ENCODE measurements at places on chromosomes 12 and 14.

- no peak for DNase-seq
- H3K4me1 ChIP-seq, result peaks cover 15% of the 10 kb centered on the region
- H3K4me3 ChIP-seq, result no peak overlapping the region
- no peaks in the 10 kb centered on the region for H3K36me3 ChIP-seq
Measured at GRCh38 chr12:47721431-47721973, 3.8 kb downstream of the ENDOU start.

- H3K4me1 ChIP-seq, result peaks cover 12% of the 10 kb centered on the region
- no peak overlapping the region for H3K4me3 ChIP-seq
- no peak for DNase-seq
- no peak overlapping the region for H3K27ac ChIP-seq
Measured at GRCh38 chr12:24797901-24798300, 151.0 kb downstream of the BCAT1 start.

DNA sequence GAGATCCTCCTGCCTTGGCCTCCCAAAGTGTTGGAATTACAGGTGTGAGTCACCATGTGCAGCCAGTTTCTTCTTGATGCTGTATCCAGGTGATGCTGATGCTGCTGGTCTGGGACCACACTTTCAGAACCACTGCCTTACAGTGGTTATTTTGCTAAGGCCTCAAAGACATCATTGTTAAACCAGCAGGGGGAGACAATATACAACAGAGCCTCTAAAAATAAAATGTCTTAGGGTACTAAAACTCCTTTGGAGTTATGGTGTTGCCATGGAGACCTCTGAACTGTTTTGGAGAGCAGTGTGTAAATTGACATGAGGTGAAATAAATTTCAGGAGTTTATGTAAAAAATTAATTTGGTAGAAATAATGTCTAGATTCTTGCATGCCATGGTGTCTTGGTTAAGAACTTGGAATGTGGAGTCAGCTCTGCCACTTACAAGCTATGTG is 1.1 kb upstream of the ARG2 start:
- peaks cover 15% of the 10 kb centered on the region for H3K4me1 ChIP-seq
- H3K36me3 ChIP-seq, result no peaks in the 10 kb centered on the region
- DNase-seq, result peak; percentile 78
- no peak overlapping the region for H3K4me3 ChIP-seq
- peaks cover 4% of the 10 kb centered on the region for H3K27me3 ChIP-seq

DNA sequence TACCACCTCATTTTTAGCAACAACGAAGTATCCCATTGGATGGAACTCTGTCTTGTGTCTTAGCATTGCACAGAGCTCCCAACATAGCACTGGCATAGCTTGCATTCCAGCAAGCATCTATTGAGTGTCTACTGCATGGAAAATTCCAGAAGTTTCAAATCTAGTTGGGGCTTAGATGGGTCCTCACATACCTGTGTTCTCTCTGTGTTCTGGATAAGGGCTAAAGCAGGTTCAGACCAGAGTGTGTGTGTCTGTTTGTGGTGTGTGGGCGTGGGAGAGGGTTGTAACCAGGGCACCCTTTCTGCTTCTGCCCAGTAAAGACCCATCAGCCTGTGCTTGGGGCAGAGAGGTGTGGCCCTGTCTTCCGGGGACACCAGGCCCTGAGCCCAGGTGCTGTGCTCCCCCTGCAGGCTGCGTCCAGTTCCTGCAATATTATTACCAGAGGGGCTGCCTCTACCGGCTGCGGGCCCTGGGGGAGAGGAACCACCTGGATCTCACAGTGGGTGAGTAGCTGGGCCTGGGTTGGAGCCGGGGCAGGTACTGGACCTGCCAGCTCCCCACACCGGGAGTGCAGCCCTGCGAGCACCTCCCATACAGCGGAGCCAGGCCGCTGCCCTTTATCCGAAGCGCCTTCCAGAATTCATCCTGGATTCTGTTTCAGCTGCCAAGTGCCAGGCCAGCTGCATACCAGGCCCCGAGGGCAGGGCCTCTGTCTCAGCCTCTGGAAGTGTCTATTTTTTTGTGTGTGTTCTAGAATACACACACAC is 20.3 kb downstream of the RHOF start:
- peak; percentile 76 for DNase-seq
- no peak overlapping the region for H3K27ac ChIP-seq
- peaks cover 23% of the 10 kb centered on the region for H3K4me1 ChIP-seq
- no peaks in the 10 kb centered on the region for H3K36me3 ChIP-seq
- H3K4me3 ChIP-seq, result no peak overlapping the region

GRCh38 chr12:948238-948637 is 1.3 kb downstream of the RAD52 start:
- H3K27ac ChIP-seq, result no peak overlapping the region
- H3K4me1 ChIP-seq, result peaks cover 22% of the 10 kb centered on the region
- no peaks in the 10 kb centered on the region for H3K36me3 ChIP-seq
- no peak overlapping the region for H3K4me3 ChIP-seq
- no peaks in the 10 kb centered on the region for H3K27me3 ChIP-seq
- no peak for DNase-seq

GRCh38 chr12:110355073-110355472 is 48.4 kb downstream of the ANAPC7 start:
- H3K27me3 ChIP-seq, result no peaks in the 10 kb centered on the region
- H3K27ac ChIP-seq, result no peak overlapping the region
- peaks cover 3% of the 10 kb centered on the region for H3K4me1 ChIP-seq
- peak; percentile 22 for DNase-seq
- no peaks in the 10 kb centered on the region for H3K36me3 ChIP-seq

DNA sequence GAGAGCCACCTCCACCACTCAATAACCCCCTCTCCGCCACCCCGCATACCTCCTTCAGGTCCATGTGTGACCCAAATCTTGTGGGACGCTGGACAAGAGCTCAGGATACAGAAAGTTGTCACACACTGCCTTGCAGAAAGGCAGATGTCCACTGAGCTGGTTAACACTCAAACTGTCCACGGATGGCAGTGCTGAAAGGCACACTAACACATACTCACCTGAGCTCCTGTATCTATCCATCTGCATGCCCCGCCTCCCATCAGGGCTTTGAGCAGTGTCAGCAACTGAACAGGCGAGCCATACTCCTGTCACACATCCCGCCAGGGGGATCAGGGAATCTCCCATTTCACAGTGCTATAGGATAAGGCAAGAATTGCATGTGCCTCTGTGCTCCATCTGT is 642.0 kb downstream of the GALC start:
- H3K4me1 ChIP-seq, result no peaks in the 10 kb centered on the region
- no peaks in the 10 kb centered on the region for H3K36me3 ChIP-seq
- no peak overlapping the region for H3K4me3 ChIP-seq
- DNase-seq, result no peak
- no peaks in the 10 kb centered on the region for H3K27me3 ChIP-seq

DNA sequence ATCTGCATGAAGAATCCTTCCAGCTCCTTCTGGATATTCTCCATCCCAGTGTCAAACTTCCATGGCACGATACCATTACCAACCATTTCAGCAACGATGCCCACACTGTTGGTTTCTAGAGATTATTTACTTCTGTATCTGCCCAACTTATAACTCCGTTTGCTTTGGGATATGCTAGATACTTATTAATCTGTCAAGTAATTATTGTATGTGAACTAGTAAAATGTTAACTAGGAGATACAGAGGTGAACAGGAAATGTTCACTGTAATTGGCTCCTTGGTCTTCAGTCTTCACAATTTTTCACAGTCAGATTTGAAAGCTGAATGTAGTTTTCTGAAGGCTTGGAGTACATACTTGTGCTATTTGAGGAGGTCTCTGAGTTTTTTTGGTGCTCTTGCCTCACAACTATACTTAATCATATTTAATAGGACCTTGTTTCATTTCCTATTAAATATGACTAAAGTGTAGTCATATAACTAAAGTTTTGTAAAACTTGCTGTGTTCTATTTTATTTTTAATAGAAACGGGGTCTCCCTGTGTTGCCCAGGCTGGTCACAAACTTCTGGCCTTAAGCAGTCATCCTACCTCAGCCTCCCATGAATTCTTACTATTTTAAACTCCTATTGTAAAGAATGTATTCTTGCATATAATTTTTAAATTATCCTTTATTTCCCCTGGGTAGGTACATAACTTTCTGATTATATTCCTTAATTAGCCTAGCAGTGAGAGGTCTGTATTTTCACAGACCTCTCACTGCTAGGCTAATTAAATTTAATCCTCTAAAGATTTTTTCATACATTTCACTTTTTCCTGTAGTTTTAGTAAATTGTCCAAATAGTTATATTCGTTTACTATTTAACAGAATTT is 79.7 kb downstream of the FGD4 start:
- H3K27ac ChIP-seq, result no peak overlapping the region
- H3K27me3 ChIP-seq, result no peaks in the 10 kb centered on the region
- DNase-seq, result no peak
- no peak overlapping the region for H3K4me3 ChIP-seq
- H3K36me3 ChIP-seq, result no peaks in the 10 kb centered on the region
- no peaks in the 10 kb centered on the region for H3K4me1 ChIP-seq

- no peaks in the 10 kb centered on the region for H3K27me3 ChIP-seq
- H3K4me1 ChIP-seq, result peaks cover 91% of the 10 kb centered on the region
- H3K4me3 ChIP-seq, result peak overlapping the region; percentile 37
- H3K36me3 ChIP-seq, result no peaks in the 10 kb centered on the region
- peak overlapping the region; percentile 80 for H3K27ac ChIP-seq
- DNase-seq, result peak; percentile 55
Measured at GRCh38 chr14:64708148-64709004, 4.2 kb downstream of the PLEKHG3 start.

DNA sequence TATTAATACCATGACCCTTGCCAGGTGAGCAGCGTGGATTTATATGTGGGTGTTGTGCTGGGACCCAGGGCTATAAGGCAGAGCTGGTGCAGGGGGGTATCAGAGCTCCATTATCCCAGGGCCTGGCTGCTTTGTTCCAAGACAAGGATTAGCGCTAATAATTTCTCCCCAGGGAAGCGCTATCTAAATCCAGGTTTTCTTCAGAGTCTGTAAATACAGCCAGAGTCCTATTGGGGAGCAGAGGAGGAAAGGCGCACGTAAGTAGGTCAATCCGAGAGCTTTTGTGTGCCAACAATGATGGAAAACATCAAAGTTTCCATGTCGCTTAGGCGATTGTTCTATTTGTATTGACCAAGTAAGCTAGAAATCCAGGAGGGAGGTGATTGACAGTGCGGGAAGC is 1009.7 kb downstream of the VRK1 start:
- H3K4me1 ChIP-seq, result no peaks in the 10 kb centered on the region
- no peaks in the 10 kb centered on the region for H3K27me3 ChIP-seq
- H3K36me3 ChIP-seq, result no peaks in the 10 kb centered on the region
- no peak for DNase-seq
- no peak overlapping the region for H3K27ac ChIP-seq

- no peak for DNase-seq
- H3K27ac ChIP-seq, result no peak overlapping the region
- no peak overlapping the region for H3K4me3 ChIP-seq
- no peaks in the 10 kb centered on the region for H3K27me3 ChIP-seq
Measured at GRCh38 chr14:88895116-88895515, 70.7 kb downstream of the TTC8 start.

DNA sequence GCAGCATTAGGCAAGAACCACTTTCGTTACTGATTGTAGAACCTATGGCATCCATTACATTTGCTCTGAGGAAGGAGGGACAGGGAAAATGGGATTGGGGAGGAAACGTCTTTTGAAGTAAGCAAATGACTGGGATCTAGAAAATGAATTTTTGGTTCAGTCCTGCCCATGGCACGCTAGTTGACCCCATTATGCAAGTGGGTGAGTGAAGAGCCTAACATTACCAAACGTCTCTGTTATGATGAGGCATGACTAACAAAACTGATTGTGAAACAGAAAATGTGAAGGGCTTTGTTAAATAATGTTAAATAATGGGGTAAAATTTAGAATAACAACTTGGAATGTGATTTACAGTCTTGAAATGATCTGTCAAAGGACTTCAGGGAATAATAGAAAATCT is 38.9 kb downstream of the CPSF2 start:
- no peak overlapping the region for H3K27ac ChIP-seq
- no peak for DNase-seq
- no peak overlapping the region for H3K4me3 ChIP-seq
- H3K27me3 ChIP-seq, result no peaks in the 10 kb centered on the region
- H3K36me3 ChIP-seq, result peaks cover 61% of the 10 kb centered on the region

DNA sequence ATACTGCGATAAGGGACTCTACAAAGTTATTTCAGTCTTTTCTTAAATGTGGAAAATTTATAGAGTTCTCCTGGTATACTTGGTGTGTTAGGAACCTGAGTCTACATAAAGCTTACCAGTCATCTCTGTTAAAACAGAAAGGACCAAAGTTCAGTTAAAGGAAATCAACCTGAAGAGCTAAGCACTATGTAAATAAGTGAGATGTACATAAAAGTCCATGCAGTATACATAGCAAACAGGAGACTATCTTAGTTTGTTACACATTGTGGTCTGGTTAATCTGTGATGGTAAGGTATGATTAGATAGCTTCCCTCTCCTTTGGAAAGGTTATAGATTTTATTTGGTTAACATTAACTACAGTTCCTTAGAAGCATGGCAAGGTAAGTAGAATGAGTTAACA is 75.9 kb downstream of the ATP2B1 start:
- no peak overlapping the region for H3K4me3 ChIP-seq
- peaks cover 43% of the 10 kb centered on the region for H3K36me3 ChIP-seq
- H3K27me3 ChIP-seq, result no peaks in the 10 kb centered on the region
- H3K4me1 ChIP-seq, result no peaks in the 10 kb centered on the region
- no peak overlapping the region for H3K27ac ChIP-seq

GRCh38 chr14:64612971-64613666 is 63.4 kb downstream of the PPP1R36 start:
- no peaks in the 10 kb centered on the region for H3K27me3 ChIP-seq
- no peaks in the 10 kb centered on the region for H3K36me3 ChIP-seq
- H3K4me3 ChIP-seq, result no peak overlapping the region
- no peaks in the 10 kb centered on the region for H3K4me1 ChIP-seq

DNA sequence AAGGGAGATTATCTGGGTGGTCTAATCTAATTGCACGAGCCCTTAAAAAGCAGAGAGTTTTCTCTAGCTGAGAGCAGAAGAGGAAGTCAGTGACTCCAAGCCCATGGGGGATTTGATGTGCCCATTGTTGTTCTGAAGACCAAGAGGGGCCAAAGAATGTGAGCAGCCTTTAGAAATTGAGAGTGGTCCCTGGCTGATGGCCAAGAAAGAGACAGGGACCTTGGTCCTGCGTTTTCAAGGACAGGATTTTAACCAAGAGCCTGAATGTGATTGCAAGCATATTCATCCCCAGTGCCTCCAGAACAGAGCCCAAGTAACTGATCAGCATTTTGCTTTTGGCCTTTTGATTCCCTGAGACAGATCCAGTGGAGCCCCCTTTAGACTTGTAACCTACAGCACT is 1353.9 kb downstream of the AACS start:
- H3K27me3 ChIP-seq, result no peaks in the 10 kb centered on the region
- no peak for DNase-seq
- no peak overlapping the region for H3K27ac ChIP-seq

DNA sequence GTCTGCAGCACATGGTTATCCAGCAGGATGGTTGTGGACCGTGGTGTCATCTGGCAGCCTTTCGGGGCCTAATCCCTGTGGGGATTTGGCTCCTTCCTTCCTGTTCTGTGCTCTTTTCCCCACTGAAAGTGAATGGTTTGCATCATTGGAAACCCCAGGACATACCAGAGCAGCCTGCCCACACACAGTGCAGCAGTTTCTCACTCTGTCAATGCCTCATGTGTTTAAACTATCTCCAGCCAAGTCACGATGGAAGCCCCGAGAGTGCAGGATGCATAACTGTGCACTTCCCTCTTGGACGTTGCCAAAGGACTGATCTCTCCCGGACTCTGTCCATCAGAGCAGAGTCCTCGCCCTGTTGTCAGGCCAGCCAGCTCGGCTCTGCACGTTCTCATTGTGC is 29.0 kb upstream of the AMN start:
- no peaks in the 10 kb centered on the region for H3K27me3 ChIP-seq
- H3K36me3 ChIP-seq, result peaks cover 47% of the 10 kb centered on the region
- no peaks in the 10 kb centered on the region for H3K4me1 ChIP-seq
- no peak overlapping the region for H3K27ac ChIP-seq
- H3K4me3 ChIP-seq, result no peak overlapping the region
- no peak for DNase-seq
